ENCODE measurements at places on chromosomes 3 and 15.

- no peak for DNase-seq
Measured at GRCh38 chr3:49410846-49411534, 786 bp downstream of the RHOA start.

- no peak for DNase-seq
Measured at GRCh38 chr15:90883526-90883975, 753 bp upstream of the FES start.

DNA sequence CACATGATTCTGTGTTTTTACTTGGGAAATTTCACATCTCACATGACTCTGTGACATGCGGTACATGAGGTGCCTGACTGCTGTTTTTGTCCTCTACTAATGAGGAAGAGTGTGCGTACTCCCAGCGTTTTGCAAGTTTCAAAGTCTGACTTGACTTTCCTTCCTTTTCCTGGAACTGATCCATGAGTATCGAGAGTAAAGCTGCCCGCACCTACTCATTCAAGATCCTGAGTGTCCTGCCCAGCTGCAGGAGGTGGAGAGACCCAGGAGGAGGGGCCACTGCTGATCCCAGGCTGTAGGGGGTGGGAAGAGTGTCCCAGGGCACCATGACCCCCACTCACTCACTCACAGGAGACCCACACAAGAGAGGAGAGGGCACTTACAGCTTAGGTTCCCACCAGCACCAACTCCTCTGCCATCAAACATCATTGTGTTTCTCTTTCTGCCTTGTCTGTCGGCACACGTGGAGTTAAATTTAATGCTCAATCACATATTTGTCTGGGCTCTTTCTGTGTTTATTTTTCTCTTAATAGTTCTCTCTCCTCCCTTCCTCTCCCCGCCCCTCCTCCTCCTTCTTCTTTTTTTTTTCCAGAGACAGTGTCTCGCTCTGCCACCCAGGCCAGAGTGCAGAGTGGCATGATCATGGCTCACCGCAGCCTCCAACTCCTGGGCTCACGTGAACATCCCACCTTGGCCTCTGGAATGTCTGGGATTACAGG is 1.4 kb downstream of the CCR5AS start:
- no peak for DNase-seq

- no peak for DNase-seq
Measured at GRCh38 chr15:32746116-32746857, 28.5 kb downstream of the GREM1 start.

- no peak for DNase-seq
Measured at GRCh38 chr3:71307991-71308697, 275.4 kb downstream of the FOXP1 start.

- DNase-seq, result no peak
Measured at GRCh38 chr15:46127361-46127874, 492.6 kb downstream of the SQOR start.

GRCh38 chr15:66108483-66109265 is 144.9 kb downstream of the MEGF11 start:
- DNase-seq, result no peak

- no peak for DNase-seq
Measured at GRCh38 chr15:87154761-87155160, 1075.1 kb downstream of the AGBL1 start.

- DNase-seq, result no peak
Measured at GRCh38 chr3:39205131-39205530, 12.7 kb upstream of the XIRP1 start.

GRCh38 chr15:70195587-70196305 is 98.0 kb upstream of the TLE3 start:
- peak; percentile 47 for DNase-seq

GRCh38 chr3:70829092-70829491 is 516.7 kb upstream of the MDFIC2 start:
- DNase-seq, result no peak
